ENCODE measurements at places on chromosomes 12 and 14. TPM values are rescaled to one million over a fixed set of nuclear protein-coding genes. Genes with fewer than 3 reads are reported as not detected.

DNA sequence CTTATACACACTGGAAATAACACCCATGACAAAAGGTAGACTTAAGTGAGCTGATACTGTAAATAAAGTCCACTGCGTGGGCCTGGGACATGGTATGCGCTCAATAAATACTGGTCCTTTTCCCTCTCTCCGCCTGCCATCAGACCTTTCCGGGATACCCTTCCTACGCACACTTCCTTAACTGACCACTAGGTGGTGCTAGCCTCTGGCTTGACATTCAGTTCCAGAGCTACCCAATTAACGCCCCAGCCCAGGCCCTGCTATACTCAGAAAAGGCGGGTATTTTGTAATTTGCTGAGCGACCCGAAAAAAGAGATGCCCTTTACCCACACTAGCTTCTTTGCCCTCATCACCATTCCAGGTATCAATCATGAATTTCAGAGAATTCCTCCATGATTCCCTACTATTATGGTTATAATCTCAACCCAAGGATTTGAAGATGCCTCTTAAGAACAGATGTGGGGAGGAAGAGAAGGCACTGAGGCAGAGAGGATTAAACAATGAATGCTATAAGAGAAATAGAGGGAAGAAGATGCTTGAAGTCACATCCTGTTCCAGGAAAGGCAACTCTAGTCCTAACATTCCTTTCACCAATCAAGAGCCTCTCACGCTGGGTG lies 3.9 kb upstream of the LRP1 start:
- no peak for DNase-seq

Gene SRRM4
- total RNA-seq, result 0.42 TPM

- DNase-seq, result no peak
Measured at GRCh38 chr12:55717011-55718007, 1.5 kb downstream of the BLOC1S1 start.

DNA sequence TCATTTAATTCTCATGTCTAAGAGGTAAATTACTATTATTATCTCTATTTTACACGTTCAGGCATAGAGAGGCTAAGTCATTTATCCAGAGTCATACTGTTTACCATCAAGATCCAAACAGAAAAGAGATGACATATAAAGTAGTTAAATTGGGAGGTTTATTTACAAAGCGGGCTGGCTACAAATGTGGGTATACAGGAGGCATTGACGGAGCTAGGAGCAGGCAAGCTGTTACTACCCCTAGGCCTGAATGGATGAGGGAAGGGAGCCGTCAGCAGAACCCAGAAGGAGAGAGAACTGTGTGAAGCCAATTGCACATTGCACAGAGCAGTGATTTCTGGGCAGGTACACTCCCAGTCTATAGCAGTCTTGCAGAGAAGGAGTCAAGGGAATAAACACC lies 39.8 kb downstream of the DACT1 start:
- DNase-seq, result no peak

GRCh38 chr12:127623362-127623761 lies 643.6 kb upstream of the TMEM132C start:
- no peak for DNase-seq

DNA sequence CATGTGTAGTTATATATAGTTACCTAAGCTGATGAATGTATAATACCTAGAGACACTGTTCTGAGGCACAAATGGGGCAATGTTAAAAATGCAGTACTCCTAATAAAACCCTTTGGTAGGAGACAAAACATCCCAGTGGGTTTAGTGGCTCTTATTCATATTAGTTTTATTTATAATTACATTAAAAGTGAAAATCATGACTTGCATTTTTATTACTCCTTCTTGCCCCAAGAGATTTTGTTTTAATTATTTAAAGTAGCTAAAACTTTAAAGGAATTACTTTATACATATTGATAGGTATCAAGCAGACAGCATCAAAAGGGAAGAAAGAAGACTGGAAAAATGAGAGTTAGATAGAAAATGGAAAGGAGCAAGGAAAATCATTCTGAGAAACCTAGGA lies 688.6 kb downstream of the GALC start:
- no peak for DNase-seq

DNA sequence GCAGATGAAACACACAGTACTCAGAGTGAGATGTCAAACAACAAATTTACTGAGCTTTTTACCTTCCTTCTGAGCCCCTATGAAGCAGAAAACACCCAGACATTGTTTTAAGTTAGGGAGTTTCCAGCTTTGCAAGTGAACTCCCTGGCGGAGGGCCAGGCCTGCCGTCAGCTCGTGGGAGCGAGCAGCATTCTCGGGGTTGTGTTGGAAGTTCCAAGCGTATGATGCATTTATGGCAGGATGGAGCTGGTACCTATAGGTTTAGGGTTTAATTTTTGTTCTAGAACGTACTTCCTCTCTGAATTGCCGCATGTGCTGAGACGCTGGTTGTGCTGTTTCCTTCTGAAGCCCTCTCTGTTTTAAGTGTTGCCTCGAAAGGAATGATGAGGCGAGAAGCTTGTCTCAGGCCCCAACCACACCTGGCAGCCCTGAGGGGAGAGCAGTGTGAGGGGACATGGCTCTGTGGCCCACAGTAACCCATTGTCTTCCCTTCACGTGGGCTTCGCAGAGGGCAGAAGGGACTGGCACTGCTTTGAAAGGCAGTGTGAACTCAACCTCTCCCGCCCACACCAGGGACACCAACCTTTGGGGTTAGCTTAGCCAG lies 76.6 kb downstream of the SSPN start:
- DNase-seq, result peak; percentile 82

DNA sequence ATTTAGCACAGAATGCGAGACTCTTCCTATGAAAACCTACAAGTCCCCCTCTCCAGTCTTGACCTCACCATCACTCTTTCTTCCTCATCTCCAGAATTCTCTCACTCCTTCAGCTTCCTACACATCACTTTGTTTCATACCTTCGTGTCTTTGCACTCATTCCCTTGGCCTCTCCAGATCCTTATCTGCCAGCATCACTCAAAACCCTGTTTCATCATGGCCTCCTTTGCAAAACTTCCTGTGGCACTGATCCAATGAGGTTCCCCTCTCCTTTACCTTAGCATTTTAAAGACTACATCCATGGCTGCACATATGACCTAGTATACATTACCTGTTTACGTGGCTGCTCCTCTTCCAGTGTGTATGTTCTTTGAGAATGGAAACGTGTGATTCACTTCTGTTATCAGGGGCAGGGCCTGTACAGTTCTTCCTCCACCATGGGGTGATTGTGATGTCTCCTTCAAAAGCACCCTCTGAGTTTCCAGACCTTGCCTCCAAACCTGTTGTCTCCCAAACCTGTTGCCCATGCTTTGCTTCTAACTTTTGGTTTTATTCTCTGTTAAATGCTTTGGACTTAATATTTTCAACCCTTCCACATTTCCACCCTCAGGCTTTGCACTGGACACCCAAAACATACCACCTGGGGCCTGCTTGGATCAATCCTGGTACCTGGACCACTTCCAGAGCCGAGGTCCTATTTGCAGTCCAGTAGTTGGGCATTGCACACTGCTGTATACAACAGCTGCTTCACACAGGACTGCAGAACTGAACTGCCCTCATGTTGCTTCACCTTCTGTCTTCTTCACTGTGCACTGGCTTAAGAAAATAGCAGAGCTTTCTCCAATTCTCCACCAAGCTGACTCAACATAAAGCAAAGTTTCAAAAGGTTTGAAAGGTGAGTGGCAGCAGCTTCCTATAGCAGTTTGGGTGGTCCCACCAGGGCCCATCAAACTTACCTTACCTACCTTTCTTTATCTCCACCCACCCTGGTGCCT lies 131.7 kb downstream of the LLPH start:
- no peak for DNase-seq

Gene R3HDM2
- 17.9 TPM for total RNA-seq

Gene DIP2B
- 39.3 TPM for total RNA-seq

Gene NFE2
- 0.17 TPM for total RNA-seq

DNA sequence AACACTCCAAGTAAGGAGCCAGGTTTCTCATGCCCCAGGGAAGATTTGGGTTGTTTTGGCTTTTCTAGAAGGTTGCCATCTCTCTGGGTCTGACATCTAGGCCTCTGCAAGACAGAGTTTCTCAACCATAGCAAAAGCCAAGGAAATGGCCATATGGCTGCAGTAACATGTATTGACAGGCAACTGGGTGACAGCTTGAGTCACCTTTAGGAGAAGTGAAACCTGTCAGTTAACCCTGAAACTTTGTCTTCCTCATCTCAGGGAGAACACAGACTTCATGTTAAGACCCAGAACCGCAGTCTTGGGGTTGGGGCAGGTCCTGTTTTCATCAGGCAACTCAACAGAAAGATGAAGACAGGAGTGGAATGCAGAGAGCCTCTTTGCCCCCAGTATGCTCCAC lies 46.0 kb upstream of the PLBD1 start:
- no peak for DNase-seq

DNA sequence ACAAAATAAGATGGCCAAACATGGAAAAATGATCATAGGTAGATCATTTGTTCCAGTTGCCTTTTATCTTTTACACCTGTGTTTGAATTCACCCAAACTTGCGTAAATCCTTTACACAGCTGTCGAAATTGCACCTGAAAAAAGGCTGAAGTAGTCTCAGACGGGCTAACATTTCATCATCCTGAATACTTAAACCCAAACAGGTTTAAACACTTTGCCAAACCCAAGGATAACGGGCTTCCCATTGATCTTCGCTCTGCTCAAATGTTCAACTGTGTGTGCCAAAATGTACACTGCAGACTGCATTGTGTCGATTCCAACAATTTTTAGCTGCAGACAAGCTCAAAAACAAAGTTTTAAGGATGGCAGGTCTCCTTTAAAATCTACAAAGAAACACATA lies 288.7 kb upstream of the DDHD1 start:
- no peak for DNase-seq

GRCh38 chr12:30828686-30829085 lies 73.9 kb upstream of the CAPRIN2 start:
- peak; percentile 73 for DNase-seq

GRCh38 chr12:42582050-42582449 lies 7.5 kb downstream of the PRICKLE1 start:
- DNase-seq, result no peak

Gene SOAT2
- not detected for total RNA-seq

Gene NINJ2
- total RNA-seq, result not detected

GRCh38 chr14:68681256-68682011 lies 111.4 kb downstream of the ZFP36L1 start:
- DNase-seq, result no peak

- no peak for DNase-seq
Measured at GRCh38 chr12:53612978-53613377, 13.2 kb downstream of the ATF7 start.

- DNase-seq, result no peak
Measured at GRCh38 chr12:123141615-123142517, 9.0 kb downstream of the PITPNM2 start.

DNA sequence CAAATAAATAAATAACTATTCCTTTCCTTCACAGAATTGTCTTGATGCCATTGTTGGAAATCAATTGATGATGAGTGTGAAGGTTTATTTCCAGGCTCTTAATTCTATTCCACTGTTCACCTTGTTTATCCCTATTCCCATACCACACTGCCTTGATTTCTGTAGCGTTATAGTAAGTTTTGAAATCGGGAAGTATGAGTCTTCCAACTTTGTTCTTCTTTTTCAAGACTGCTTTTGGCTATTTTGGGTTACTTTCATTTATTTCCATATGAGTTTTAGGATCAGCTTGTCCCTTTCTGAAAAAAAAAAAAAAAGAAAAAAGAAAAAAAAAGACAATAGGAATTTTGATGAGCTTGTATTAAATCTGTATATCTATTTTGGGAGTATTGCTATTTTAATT lies 9.3 kb upstream of the CDK2AP1 start:
- no peak for DNase-seq

GRCh38 chr12:3961591-3961990 lies 88.4 kb upstream of the PARP11 start:
- DNase-seq, result no peak

DNA sequence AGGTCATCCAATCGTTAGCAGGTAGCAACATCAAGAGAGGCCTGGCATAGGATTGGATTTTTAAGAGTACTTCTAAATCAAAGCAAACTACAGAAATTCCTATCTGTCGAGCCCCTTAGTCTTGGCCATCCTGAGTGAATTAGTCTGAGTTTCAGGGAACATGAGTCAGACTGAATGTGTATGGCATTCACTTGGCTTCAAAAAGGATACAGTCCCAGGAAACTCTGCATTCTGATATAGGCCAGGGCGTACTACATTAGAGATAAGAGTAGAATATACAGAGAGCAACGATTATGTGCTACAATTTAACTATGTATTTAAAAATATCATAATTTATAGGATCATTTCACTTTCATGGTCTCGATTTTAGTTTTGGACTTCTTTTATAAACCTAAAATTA lies 242.2 kb downstream of the SOX5 start:
- no peak for DNase-seq

GRCh38 chr14:106652494-106652893 lies 1126.1 kb downstream of the TMEM121 start:
- no peak for DNase-seq

- DNase-seq, result no peak
Measured at GRCh38 chr14:39446131-39446744, 14.0 kb upstream of the FBXO33 start.

Gene LMNTD1
- 0.08 TPM for total RNA-seq

- DNase-seq, result no peak
Measured at GRCh38 chr14:62209287-62209899, 447.2 kb downstream of the SNAPC1 start.

DNA sequence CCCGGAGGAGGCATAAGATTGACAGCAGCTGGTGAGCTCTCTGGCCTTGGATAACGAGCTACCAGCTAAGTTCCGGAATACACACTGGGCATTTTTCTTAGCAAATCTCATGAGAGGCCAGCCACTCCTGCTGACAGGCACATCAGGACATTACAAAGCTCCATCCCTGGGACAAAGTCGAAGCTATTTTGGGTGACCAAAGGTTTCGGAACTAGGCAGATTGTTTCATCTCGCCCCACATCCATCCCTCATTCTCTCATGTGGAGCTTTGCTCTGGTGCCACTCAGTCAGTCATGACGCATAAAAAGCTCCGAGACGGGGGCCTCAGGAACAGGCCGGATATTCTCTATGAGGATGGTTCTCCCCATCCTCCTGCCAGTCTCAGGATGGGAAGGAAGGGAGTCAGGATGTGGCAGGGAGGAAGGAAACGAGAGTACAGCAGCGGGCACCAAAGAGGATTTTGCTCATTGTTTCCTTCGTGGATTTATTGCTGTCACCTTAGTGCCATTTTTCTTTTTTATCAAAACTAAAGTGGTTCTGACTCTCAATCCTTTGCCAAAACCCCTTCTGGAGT lies 253.1 kb upstream of the FKBP4 start:
- no peak for DNase-seq

Gene APOF
- total RNA-seq, result not detected

DNA sequence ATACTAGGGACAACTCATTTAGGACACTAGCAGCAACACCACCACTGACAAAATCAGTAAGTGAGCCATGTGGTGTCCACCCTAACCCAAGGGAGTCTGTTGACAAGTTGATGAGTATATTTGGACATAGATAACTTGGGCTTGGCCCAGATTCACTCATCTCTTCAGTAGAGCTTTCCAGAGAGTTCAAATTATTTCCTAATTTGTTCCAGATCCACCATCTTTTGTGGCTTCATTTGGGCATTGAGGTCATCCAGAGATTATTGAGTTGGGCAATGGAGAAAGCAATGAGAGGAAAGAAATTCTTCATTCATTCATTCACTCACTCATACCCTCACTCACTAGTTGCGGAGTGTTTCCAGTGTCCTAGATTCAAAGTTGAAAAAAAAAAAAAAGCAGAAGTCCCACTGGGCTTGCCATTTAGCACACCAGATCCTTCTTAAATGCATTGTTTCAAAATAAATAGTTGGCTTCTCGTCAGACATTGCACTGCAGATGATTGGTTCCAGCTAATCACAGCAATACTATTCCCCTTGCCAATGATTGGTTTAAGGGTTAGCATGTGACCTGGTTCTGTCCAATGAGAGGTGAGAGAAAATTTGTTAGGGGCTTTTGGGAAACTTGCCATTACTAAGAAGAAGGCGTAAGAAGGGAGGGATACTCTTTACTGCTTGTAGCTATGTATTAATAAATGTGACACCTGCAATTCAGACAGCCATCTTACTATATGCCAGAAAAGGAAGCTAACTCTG lies 31.8 kb upstream of the WSCD2 start:
- no peak for DNase-seq

All from kidney epithelial cell (primary cell).